ENCODE measurements at places on chromosomes 6 and 20.

DNA sequence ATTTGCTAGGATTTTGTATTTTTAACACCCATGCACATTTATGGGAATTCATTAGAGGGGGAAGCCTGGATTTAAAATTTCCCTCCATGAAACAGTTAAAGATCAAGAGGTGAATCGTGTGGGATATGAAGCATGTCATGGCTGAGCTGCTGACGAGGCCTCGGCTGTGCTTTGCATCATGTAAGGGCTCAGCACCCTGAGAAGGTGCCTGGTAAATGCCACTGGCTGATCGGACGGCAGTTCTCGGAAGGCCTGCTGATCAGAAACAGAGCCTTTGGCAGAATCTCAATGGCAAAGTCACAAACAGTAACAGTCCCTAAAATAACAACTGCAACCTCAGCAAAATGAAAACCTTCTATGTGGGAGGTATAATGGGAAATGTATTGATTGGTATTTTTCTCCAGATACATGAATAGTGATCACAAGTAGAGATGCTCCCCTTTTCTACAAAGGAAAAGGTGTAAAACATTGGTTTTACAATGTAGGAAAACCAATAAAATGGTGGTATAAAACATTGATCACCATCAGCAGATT lies 53.0 kb upstream of the FUCA2 start:
- DNase-seq: no peak

DNA sequence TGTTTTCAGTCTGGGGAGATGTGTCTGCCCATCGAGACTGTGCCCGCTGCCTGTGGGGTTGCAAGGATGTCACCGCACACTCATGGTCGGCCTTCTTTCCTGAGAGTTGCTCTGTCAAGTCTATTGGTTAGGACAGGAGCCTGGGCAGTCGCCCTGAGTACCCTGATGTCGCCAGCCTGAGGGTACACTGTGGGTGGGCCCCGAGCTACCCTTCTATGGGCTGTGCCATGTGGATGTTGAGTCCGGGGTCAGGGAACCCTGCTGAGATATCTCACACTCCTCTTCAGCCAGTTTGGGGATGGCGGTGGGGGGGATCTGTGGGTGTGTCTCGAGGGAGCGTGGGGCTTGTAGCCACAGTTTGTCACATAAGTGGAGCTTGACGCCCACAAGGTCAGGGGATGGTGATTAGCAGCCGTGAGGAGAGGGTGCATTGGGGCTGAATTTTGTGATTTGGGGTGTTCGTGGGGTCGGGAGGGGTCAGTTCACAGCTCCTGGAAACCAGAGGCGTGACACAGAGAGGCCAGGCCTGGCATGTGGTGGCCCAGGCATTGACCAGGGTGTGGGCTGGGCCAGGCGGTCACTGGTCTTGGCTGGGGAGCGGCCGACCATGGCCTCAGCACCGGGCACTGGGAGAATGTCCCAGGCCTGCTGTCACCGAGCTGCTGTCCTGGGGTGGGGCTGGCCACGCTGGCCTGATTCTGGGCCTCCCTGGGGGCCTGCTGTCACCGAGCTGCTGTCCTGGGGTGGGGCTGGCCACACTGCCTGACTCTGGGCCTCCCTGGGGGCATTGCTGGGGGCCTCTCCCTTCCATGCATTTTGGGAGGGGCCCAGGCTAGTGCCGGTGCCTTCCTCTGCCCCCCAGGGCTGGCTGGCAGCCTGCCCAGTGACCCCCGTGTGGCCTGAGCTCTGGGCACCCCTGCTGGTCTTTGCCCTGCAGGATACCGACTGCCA lies 1.6 kb upstream of the NPBWR2 start:
- DNase-seq: no peak

DNA sequence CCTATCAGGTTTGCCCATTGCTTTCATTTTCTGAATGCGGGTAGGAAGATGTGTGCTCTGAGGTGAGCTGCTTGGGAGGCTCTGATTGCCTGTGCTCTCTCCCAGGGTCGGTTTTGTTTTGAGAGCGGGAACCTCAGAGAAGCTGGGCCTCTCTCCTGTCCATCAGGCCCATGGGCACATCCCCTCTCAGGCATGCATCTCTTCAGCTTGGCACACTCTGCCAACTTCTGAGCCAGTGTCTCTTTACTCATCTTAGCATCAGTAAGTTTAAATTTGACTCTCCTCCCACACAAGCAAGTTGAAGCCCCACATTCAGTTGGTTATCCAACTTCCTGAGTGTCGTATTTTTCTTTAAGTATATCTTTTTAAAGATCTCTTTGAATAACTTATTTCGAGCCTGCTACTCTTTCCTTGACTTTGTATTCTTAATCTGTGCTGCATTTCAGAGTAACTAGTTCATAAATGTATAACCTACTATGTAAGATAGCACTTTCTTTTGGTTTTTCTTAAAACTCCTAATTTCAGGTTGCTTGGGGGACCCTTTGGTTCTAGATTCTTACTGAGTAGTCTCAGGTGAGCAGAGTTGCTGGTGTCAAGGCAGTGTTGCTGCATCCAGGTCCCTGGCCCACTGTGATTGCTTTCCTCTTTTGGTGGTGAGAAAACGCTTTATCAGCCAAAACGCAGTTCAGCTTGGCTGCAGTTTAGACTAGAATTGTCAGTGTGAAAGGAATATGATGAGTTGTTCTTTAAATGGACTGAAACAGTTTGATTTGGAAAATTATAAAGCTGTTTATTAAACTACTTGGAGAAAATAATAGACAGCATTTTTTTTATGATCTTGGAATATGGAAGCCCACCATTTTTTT lies 54.8 kb downstream of the SNX9 start:
- no peak for DNase-seq

DNA sequence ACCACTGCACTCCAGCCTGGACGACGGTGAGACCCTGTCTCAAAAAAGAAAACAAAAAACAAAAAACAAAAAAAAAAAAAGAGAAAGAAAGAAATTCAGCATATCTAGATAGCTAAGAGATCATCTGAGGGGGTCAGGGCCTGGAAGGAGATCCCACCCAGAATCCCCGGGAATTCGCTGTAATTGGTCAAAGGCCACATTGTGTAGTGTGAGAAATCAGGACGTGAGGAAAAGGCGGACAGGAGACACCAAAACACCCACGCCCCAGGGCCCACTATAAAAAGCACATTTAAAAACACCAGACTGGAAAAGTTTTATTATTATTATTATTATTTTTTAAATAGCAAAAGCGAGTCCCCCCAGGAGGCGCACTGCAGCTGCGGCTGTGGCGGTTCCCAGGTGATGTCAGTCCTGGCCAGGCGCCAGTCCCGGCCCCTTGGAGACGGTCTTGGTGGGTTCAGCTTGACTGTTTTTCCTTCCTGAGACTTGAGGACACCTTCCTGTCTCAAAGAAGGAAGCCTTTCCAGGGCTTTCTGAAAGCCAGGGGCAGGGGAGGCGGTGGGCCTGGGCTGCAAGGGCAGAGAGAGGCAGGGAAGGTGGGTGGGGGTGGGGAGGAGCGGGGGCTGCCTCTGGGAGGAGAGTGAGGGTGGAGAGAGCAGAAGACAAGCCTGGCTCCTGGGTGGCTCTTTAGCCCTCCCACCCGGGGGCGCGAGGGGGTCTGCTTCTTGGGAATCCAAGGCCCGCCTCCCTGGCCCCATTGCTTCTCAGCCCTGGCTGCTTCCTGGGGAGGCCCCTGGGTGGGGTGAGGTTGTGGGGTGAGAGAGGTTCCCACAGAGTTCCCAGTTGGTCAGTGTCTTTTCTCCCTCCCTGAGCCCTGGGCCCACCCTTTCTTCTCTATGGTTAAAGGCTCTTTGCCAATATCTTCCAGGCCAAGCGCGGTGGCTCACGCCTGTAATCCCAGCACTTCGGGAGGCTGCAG lies 14.5 kb downstream of the TCF15 start:
- DNase-seq: peak; percentile 9

GRCh38 chr6:95973976-95974375 lies 41.8 kb upstream of the FUT9 start:
- DNase-seq: no peak

GRCh38 chr6:32973144-32974015 lies 5.0 kb downstream of the BRD2 start:
- DNase-seq: peak; percentile 40

DNA sequence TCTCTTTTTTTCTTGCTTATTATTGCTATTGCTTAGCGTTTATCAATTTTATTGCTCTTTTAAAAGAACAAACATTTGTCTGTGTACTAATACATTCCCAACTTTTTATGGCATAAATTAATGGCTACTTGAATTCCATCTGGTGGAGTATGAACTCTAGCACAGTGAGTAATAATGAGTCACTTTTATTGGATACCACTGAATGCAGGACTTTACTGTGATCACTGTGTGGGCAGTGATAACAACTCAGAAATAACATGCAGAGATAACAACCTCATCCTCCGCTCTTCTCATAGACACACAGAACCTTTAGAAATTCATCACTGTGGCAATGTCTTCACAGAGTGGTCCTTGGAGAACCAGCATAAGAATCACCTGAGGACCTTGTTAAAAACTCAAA lies 174.9 kb upstream of the PRND start:
- no peak for DNase-seq

DNA sequence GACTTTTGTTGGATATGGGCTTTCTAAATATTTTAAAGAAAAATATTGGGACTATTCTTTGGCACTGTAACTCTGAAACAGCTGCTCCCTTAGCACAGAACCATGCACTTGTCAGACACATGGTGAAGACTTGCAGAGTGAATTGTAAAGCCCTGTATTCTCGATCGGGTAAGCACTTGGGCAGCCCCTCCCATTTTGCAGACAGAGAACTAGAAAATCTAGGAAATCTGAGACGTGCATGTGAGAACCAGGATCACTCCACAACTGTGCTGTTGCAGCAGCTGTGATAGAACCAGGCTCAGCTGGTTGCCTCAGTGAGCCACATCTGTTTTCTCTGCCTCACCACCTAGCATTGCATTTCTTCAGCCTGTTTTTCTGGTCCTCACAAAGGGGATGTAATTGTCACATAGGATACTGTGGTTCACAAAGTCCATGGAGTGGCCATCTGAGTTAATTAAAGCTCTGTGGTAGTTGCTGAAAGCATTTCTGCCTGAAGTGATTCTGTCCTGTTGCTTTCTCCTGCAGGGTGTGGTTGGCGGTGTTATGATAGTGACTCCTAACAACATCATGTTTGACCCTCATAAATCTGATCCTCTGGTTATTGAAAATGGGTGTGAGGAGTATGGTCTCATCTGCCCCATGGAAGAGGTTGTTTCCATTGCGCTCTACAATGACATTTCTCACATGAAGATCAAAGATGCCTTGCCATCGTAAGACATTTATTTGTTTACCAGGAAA lies 71.8 kb upstream of the HINT3 start:
- no peak for DNase-seq

- peak; percentile 51 for DNase-seq
Observed at GRCh38 chr6:38871741-38872568, 156.8 kb downstream of the DNAH8 start.

DNA sequence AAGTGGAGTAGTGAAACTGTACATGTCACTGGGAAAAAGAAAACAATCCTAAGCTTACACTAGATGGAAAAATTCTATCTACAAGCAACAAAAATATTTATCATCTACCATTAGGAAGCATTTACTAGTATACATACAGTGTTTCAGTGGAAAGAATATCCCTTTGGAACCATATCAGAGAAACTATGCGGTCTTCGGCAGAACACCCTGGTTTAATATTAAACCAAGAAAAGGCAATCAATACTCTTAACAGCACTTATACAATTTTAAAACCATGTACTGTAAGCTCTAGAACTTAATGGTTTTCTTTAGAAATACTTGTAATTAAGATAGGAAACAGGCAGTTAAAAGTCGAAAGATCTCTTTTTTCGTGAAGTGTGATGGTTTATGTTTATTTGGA lies 32.3 kb downstream of the GCLC start:
- no peak for DNase-seq

DNA sequence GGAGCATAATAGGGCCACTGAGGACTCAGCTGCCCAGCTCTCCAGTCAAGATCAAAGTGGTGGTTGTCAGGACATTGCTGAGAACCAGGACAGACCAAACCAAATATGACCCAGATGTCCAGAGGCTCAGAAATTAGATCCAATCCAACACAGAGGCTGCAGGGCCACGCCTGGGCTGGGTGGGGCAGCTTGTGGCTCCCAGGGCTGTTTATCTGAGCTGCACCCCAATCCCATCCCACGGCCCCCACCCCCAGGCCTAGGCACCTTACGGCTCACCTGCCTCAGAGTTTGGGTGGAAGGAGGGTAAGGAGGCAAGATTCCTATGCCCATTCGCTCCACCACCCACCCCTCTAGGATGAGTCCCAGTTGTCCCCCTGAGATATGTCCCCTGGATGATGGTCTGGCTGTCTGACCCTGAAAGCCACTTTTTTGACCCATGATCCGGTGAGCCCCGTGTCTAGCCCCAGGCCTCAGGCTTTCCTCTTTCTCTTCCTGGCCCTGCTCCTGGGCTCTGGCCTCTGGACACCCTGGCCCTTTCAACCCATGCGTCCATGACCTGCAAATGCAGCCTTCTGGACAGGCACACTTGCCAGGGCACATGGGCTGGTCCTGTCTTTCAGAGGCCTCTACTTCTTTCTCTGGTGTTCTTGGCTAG lies 40.0 kb downstream of the CPXM1 start:
- peak; percentile 20 for DNase-seq

- no peak for DNase-seq
Observed at GRCh38 chr20:24718277-24718676, 230.8 kb upstream of the CST7 start.
